Body of pancreas (tissue), 4 donors: ENCODE measurements at places on chromosomes 1 and 21.

DNA sequence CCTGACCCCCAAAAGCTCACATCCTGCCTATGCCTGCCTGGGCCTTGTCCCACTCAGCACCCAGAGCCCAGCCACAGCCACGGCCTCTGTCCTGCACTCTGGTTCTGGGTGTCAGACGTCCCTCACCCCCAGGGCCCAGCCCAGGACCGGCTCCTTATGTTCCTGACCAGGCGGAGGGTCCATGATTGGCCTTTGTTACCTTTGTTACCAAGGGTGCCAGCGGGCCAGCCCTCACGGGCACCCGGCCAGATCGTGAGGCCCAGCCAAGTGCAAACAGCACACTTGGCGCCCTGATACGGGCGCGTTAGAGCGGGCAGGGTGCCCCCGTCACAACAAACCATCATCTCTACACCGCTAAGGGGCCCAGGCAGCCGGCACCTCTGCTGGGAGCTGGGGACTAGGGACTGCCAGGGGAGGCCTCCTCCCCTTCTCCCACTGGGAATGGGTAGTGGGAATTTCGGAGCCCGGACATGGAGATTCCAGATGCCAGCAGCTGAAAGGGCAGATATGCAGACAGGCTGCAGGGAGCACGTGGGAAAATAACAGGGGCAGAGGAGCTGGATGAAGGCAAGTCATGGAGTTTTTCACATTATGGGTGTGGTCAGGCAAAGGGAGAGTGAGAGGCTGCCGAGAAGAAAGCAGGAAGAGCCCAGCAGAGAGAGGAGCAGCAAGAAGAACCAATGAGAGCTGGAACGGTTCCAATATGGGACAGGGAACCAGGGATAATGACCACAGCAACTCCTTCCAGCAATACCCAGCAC, 22.1 kb downstream of the HSPG2 start:
- peak; percentile 85 for DNase-seq

- no peak for DNase-seq
Observed at GRCh38 chr1:197252973-197253372, 15.1 kb upstream of the CRB1 start.

DNA sequence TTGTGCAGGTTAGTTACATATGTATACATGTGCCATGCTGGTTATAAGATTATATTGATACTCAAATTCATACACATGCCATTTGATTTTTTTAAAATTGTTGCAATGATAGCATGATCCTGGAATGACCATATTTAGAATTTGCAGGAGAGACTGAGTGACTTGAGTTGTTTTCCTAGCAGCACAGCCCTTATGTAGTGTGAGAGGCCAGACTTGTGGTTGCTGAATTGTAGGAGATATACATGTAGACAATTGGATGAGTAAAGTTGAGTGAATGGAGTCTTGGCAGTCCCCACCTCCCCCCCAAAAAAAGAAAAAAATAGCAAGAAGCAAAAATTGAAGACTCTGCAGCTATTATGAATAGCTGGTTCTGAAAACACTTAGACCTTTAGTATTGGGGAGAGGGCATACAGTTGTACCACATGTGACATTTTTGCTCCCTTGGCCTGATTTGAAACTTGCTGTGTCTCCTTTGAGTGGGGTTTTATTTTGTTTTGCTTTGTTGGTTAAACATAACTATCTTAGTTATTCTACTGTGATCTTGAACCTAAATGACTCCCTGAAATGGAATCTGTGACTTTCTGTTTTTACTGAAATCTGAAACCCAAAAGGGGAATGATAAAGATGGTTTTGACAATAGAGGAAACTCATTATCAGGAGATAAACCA, 280.3 kb downstream of the HMCN1 start:
- DNase-seq, result no peak

GRCh38 chr1:244065960-244066388, 14.9 kb downstream of the ZBTB18 start:
- DNase-seq, result no peak

GRCh38 chr1:110237386-110238152, 27.5 kb downstream of the KCNC4 start:
- DNase-seq, result no peak

- no peak for DNase-seq
Observed at GRCh38 chr1:245378311-245378722, 223.5 kb downstream of the KIF26B start.

GRCh38 chr1:170687621-170688020, 23.7 kb downstream of the PRRX1 start:
- DNase-seq, result no peak

DNA sequence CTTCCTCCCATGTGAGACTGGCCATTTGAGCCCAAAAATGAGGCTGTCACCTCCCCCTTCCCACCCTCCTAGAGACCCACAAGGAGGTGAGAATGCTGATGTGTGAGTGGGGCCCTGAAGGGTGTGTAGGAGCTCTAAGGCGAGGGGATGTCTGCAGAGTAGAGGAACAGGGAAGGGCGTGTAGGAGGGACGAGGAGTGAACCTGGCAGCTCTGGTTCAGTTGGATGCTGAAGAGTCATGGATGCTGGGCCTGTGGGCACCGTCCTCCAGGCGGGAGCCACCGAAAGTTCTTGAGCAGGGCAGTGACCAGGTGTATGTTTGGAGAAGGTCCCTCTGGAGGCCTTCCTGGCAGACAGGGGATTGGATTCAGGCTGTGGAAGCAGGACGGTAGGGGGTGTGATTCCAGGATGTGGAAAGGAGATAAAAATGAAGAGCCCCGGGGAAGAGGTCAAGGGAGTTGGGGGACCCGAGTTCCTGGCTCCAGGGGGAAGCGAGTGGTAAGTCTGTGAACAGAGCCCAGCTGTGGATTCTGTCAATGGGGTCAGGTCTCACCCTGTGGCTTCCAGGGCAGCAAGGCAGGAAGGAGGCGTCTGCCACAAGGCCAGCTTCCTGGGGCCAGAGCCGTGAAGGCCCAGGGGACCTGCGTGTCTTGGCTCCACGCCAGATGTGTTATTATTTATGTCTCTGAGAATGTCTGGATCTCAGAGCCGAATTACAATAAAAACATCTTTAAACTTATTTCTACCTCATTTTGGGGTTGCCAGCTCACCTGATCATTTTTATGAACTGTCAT, 7.9 kb downstream of the SAMD11 start:
- DNase-seq, result no peak

GRCh38 chr1:118988186-118989005, at the start of gene TBX15:
TBX15 (minus strand) TSS chr1:118988343; CDS start chr1:118987795, 548 bp downstream.
- DNase-seq, result no peak

- no peak for DNase-seq
Observed at GRCh38 chr1:222054416-222054815, 312.5 kb upstream of the DUSP10 start.

DNA sequence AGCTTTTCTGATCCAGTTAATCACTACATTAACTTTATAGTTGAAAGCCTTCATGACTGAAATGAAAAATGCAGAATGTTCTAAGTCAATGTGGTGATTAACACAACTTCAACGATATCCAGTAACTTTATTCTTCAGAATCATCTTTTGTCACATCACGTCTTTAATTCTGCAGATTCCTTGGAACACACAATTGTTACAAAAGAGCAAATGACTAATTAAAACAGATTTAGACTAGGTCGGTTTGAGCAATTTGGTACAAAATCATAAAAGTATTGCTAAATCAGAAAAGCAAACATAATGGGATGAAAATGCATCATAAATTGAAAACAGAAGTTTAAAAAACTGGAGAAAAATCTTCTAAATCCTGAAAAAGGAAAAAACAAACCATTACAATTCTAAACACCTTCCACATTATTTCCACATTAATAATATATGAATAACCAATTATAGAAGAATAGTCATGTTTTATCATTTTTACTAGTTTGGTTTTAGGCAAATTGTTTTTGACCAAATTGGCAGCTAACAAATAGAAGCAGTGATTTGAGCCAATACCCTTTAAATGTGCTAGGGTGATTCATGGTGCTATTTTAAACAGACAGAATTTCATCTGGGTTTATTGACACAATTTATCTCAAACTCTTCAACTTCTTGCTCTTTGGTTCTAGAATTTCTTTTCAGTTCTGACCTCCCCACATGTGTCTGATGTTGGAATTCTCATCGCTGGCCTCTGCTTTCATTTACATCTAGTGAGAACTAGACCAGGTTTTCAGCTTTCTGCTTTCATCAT, 468.1 kb upstream of the PTBP2 start:
- no peak for DNase-seq

GRCh38 chr1:169044296-169044695, 62.2 kb upstream of the ATP1B1 start:
- DNase-seq, result no peak

- DNase-seq, result no peak
Observed at GRCh38 chr1:26607186-26607585, 77.6 kb downstream of the RPS6KA1 start.

DNA sequence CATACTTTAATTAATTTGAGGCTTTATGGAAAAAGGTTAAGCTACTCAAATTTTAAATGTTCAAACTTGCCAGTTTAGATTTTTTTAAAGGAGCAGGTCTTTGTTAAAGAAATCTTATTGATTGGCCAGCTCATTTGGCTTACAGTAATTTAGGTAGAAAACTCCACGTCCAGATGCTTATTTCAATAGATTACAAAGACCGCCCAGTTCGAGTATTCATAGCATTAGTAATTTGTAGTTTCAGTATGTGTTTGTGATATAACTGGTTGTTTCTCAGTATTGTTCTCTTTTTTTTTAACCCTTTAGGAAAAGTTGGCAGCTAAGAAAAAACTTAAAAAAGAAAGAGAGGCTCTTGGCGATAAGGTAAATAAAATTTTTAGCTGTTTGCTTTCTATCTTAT, 1.6 kb downstream of the RPF1 start:
- DNase-seq, result no peak

DNA sequence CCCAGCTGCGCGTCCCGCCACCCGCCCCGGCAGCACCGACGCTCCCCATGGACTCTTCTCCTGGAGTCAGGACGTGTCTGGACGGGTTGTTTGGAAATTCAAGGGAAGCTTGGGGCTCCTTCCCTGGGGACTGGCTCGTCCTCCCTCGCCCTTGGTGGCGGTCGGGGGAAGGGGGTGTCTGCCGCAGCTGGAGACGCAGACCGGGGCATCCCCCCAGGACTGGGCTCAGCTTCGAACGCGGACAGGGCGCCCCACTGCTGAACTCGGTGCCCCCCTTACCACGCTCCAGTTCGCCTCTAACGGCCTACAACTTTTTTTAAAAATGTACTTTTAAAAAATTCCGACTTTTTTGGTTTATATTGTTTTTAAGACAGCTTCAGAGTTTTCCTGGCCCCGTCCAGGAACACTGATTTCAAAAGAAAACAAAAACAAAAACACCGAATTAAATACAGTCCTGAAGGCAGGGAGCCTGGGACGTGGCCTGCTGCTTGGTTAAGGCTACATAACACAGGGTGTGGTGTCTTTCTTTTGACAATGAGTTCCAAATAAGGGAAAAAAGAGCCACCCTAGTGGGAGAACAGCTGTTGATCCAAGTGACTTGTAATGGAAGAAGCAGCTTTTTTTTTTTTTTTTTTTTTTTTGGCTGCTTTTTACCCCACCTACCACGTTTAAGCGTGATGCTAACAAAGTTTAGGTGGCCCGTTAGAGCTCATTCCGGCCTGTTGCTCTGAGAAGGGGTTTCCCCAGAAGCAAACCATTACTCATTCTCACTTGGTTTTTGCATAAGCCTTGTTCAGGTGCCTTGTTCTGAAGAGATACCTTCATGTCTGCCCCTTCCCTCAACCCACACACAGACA, 862 bp upstream of the DIPK1A start:
- DNase-seq, result peak; percentile 18

- DNase-seq, result peak; percentile 46
Observed at GRCh38 chr1:1630191-1630964, 1.6 kb upstream of the MMP23B start.
